Activated T-helper 1 cell treated with Interleukin-2 at 50 U/mL for 16 hours (primary cell): ENCODE measurements at places on chromosomes 13 and 19.

- DNase-seq, result no peak
Measured at GRCh38 chr19:18790566-18791314, at the start of gene COMP. Gene COMP, minus strand, starts transcription at chr19:18791305. Its CDS starts 36 bp downstream, at chr19:18791269.

DNA sequence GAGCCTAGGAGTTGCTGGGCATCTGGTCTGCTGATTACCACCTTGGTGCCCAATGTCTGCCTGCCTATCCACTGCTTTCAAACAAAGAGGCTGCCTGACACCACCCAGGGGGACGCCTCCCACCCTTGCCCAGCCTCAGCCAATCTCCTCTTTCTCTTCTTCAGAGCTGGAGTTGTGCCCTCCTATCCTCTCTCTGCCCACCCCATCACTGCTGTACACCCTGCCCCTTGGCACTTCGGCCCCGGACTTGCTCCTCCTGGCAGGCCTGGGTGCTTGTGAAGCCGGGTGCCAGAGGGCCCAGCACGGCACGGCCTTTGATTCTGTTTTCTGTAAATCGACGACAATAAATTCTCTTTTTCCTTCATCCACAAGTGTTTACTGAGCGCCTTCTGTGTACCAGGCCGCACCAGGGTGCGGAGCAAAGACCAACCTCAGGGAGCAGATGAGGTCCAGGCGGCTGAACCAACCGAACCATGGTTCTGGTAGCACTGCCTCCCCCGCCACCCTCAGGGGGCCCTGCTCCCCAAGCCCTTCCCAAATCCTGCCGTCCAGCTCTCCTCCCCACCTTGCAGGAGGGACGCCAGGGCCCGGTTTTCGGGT lies 5.0 kb downstream of the RNF225 start:
- DNase-seq, result no peak

GRCh38 chr13:35874704-35875103 lies 256.5 kb downstream of the DCLK1 start:
- DNase-seq, result no peak

DNA sequence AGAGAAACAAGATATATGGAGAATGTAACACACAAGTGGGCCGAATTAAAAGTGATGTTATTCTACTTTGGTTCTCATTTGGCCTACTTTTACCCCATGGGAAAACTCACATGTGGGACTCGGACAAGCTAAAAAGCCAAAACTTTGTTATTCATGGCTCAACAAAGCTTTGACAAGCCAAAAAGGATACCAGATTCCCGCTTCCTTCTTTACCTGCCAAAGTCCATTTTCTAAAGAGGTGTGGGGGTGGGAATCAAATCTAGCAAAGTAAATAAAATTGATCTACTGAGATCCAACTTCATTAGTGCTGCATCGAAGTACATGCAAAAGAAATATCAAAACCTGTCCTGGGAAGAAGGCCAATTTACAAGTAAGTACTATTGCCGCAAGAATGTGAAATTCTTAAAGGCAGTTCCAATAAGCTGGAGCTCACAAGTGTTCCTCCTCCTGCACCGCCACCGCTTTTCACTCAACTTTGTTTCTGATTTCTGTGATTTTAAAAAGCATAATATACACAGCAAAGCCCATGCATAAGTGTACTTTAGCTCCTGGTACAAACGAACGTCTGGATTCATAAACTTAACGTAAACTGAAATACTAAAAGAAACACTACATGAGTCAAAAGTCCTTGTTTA lies 1.1 kb downstream of the LNX2 start:
- no peak for DNase-seq

DNA sequence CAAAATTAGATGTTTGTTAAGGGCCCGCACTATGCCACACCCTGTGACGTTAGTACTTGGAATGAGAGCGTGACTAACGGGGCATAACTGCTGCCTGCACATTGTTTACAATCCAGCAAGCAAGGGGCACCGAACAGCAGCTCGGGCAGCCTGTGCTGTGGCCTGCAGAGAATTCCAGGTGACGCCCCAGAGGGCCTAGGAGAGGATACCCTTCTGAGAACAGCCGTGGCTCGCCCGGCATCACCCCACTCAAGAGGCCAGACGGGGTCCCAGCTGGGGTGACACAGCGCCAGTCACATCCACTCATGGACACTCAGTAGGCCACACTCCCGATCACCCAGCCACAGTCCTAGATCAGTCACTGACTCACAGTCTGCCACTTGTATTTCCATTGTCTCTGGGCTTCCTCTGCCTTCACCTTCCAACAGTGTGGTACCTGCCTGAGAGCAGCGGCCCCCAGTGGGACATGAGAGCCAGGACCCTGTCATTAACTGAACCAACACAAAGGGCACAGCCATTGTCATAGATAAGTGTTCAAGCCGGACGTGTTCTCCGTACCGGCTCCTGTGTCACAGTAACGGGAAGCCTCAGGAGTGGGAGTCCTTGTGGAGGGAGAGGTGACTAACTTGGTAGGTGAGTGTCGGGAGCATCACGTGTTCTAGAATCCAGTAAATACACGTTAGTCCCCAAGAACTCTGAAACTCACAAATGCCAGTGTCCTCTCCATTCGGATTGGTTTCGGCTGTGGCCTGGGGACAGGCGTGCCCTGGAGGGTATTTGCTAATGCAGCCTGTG lies 7.5 kb downstream of the ZNF331 start:
- DNase-seq, result no peak

DNA sequence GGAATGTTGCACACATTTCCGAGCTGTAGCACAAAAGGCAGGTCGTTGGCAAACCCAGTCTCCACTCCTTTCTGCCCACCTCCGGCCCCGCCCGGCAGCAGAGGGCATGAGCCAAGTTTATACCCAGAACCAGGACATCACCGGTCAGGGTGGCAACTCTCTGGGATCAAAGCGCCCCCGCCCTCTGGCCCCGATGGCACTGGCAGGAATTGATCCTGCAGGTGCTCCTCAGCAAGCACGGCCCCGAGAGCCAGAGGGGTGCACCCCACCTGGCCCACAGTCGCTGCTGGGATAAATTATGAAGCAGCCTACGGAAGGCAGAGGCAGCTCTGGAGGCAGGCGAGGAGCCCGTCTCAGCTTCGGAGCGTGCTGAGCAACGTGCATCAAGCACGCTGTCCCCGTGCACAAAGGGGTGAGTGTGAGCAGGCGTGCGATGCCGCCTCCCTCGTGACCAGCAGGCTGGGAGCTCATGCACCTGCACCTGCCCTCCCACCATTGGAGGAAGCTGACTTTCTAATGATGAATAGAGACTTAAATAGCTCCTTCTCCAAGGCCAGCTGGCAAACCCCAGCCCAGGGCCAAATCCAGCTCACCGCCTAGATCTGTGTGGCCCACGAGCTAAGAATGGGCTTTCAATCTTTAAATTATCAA lies 25.7 kb downstream of the SHC2 start:
- DNase-seq, result no peak

DNA sequence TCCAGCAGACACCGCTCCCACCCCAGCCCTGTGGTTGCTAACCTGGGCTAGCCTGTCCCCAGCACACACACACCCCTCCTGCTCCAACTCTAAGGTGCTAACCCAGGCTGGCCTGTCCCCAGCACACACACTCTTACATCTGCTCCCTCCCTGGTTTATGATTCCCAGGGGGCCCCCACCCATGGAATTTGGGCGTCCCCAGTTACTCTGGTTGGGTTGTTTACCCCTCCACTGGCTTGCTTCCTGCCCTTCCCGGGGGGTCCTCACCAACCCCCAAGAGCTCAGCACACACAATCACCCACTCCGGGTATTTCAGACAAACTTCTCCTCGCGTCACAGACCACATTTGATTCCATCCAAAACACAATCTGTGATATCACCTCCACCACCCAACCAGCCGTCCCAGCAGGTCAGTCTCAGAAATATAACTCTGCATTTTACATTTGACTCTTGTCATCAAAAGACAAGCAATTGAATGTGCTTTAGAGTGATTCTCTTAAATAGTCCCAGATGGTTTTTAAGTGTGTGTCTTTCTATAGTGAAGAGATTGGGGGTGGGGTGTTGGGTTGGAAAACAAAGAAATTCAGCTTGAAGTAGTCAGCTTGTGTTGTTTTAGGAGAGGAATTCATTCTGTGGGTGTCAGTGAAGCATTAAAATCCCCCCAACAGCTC lies 20.1 kb downstream of the COL4A2 start:
- no peak for DNase-seq

DNA sequence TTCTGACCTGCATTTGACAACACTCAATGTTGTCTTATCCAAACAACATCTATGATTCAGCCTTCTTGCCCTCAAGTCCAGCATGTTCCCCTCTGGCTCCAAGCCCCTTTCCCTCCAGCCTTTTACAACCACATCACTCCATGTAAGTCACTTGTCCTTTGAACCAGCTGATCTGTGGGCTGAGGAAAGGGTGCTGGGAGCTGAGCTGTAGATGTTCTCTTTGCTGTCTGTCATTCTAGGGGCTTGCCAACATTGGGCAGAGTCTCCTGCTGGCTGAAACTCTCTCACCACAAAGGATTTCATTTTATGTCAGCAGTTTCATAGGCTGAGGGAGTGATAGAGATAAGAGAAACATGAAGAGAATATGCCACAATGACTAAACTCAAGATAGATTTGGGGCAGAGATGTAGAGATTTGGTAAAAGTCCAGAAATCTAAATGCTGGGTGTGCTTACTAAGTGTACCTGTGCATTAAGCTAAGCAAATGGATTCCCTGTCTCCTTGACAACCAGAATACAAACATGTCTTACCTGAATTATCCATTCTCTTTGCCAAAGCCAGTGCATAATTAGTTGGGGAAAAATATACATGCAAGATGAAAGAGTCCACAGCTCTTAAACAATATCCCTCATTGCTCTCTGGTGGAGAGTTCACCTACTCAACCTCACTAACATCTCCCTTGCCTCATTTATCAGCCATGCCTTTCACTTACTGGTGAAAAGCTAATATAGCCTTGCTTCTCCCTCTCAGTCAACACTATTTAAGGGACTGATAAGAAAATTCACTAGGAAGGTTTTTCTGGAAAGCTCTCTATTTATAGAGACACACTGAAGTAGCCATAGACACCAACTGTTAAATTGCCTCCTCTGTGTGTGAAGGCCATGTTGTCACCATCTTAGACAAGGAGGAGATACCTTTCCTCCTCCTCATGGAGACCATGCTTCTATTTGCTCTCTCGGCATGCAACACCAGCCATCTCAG lies 175.5 kb upstream of the SERP2 start:
- no peak for DNase-seq

GRCh38 chr19:18415178-18415867 lies 3.9 kb upstream of the SSBP4 start:
- no peak for DNase-seq

- DNase-seq, result no peak
Measured at GRCh38 chr19:10074153-10074552, 12.0 kb upstream of the SHFL start.

DNA sequence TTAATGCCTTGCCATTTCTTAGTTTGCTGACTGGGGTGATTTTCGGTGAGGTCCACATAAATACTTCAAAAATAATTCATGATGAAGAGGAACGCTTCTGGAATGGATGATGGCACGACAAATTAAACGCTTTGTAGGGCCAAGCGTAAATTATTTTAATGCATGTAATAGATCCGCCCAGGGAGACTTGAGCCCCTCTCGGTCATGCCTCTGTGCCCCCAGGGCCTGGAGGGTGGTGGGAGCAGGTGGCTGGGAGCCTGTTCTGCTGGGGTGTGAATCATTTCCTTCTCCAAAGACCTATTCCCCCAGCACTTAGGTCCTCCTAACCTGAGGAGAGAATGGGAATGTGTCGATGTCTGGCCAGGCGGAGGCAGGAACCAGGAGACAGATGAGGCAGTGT lies 350.6 kb downstream of the ZNF536 start:
- no peak for DNase-seq

- DNase-seq, result no peak
Measured at GRCh38 chr13:105207572-105208293, 1327.7 kb downstream of the EFNB2 start.

DNA sequence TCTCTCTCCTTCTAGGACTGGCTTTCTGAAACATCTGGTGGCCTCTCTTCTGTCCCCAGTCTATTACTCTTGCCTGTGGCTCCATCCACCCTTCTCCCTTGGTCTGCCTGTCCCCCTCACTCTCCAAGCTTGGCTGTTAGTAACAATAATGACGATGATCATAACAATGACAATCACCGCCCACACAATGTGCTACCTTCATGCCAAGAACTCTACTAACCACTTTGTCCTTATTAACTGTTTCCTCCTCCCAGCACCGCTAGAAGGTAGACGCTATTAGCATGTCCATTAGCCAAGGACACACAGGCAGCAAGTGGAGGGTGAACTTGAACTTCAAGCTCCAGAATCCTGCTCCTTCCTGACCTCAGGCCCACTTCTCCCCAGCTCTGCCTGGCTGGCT lies 2.7 kb downstream of the GYS1 start:
- DNase-seq, result no peak

GRCh38 chr13:44778761-44779484 lies 202.8 kb upstream of the TSC22D1 start:
- no peak for DNase-seq

- no peak for DNase-seq
Measured at GRCh38 chr19:41462497-41462896, 19.5 kb downstream of the ERICH4 start.

DNA sequence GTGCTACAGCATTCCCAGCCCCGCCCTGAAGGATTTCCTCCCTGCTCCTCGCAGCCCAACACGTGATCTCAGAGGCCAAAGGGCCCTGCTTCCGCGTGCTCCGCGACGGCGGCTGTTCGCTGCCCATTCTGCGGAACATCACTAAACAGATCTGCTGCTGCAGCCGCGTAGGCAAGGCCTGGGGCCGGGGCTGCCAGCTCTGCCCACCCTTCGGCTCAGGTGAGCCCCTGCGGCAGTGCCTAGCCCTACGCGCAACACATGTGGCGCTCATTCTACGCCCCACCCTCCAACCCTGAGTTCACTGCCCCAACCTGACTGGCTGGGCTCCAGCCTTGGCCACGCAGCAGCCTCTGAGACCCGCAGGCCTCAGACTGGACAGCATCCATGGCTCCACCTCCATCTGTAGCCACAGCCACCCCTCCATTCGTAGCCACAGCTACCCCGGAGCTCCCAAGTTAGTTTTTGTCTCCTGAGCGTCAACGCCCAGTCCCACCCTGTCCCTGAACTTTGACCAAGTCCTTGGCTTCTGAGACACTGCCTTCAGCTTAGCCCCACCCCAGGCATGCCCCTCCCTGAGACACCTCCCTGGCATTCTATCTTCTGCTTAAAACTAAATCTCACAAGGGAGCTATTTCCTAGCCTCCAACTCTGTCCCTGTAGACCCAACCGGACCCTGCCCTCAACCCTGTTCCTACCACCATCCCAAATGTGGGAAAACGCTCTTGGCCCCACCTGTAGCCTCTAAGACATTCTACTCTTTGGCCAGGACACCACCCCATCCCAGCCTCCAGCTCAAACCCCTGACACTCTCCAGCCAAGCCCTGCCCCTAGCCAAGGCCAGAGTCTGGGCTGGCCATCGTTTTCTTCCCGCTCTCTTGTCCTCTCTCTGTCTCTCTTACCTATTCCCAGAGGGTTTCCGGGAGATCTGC lies 6.4 kb downstream of the LTBP4 start:
- DNase-seq, result no peak
